ENCODE measurements at places on chromosomes 13 and 19.

DNA sequence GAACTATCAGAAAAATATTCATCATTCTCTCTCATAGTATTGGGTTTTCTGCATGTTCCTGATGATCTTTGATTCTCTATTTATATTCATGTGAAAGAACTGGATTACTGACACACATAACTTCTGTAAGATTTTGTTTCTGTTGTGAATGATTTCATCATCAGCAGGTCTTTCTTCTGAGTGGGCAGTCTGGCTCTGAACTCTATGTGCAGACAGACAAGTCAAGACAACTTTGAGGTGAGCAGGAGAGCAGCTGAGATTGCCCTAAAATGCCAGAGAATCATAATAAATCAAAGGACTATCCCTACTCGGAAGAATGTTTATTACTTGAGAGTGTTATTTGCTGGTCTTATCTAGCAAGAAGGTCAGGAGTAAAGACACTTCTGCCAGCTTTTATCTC, 652.1 kb upstream of the GPC6 start:
- no peak for DNase-seq

GRCh38 chr13:33284916-33285315, 639 bp downstream of the STARD13 start:
- no peak for DNase-seq

GRCh38 chr13:106440866-106441265, 94.6 kb downstream of the EFNB2 start:
- DNase-seq = no peak

- DNase-seq = no peak
Measured at GRCh38 chr19:4613254-4613751, 26.0 kb upstream of the TNFAIP8L1 start.

DNA sequence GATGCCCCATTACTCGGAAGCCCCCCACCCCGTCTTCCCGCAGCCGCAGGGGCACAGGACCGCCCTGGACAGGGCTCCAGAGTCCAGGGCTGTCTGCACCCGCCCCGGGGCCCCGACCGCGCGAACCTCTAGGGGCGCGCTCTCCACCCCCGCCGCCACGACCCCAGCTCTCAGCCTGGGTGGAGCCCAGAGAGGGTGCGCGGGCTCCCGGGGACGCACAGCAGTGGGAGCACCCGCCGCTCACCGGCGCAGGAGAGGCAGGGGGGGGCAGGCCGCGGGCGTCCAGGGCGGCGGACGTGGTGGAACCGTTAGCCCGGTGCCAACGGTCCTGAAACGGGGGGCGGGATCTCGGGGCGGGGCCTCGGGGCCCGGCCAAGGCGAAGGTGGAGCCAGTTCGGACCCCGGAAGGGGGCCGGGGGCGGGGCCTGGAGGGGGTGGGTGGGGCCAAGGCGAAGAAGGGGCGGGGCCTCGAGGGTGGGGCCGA, at the start of gene ATP8B3:
Gene ATP8B3, minus strand, starts transcription at position 335 of the 484 bp plus-strand sequence. CDS start 540 bp downstream, outside the sequence.
- peak; percentile 39 for DNase-seq

DNA sequence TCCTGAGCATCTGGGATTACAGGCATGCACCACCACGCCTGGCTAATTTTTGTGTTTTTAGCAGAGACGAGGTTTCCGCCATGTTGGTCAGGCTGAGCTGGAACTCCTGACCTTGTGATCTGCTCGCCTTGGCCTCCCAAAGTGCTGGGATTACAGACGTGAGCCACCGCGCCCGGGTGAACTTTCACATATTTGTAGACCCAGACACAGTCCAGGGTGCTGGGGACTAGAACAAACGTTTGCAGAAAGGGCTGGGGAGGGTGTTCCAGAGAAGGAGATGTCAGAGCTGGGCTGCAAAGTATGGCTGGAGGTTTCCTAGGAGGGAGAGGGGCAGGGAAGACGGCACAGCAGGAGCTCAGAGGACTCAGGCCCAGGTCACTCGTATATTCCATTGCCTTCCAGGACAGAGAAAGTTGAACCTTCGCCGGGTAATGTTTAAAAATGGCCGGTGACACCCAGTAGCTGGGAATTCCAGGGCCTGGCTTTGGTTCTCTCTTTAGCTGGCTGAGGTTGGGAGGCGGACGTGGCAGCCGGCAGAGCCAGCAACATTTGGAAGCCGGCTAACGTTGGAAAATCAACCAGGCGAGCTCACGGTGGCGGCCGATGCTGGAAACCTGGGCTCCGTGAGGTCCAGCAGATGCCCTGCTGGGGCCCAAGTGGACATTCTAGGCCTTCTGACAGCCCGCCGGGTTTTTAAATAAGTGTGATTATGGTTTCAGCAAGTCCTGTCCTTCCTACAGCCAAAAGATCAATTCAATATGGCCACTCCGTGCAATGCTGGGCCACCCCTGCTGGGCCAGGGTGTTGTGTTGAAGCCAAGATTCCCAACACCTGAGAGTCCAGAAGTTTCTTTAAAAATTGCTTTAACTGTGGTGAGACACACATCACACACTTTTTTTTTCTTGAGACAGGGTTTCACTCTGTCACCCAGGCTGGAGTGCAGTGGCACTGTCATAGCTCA, 41.5 kb downstream of the NFIC start:
- DNase-seq = no peak

DNA sequence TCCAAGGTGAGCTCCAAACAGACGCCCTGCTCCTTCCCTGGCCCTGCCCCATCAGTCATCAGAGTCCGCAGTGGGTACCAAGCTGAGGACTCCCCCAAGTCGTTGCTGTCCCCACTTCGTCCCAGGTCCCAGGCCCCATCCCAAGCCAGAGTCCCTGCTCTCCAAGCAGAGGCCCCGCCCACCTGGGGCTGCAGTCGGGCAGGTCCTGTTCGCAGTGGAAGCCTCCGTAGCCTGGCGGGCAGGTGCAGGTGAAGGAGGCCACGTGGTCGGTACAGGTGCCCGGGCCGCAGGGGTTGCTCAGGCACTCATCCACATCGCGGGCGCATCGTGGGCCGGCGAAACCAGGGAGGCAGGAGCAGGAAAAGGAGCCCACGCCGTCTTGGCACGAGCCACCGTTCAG, 19.4 kb downstream of the NOTCH3 start:
- no peak for DNase-seq

- no peak for DNase-seq
Measured at GRCh38 chr19:56759531-56759930, 81.0 kb downstream of the PEG3 start.

- no peak for DNase-seq
Measured at GRCh38 chr13:44620057-44620456, 43.9 kb upstream of the TSC22D1 start.

DNA sequence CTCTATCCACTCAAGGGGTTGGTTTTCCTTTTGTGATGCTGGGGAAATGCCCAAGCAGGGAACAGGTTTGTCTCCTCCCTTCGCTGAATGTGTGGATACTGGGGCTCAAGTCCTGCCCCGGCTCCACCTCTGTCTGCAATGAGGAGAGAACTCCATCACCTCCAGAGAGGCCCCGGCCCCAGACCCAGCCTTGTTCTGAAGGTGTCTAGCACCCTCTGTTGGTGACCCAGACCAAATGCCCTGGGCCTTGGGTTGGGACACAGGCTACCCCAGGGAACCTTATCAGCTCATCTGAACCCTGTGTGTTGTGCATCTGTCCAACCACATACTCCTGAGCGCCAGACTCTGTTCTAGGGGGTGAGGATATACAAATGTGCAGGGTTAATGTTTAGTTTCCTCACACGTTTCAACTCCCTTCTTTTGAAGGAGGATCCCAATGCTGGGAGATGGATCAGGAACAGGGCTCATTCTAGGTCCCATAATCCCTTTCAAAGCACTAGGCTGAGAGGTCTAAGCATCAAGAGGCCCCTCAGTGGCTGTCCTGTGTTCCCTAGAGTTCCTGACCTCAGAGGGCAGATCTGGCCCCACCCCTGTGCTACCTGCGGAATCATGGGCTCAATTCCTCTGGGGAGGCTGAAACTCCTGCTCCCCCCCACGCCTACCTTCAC, 112.5 kb upstream of the SLC7A1 start:
- no peak for DNase-seq

GRCh38 chr19:27765397-27765796, 1447.6 kb downstream of the UQCRFS1 start:
- DNase-seq = no peak
